ENCODE measurements at places on chromosomes 3 and 15.

GRCh38 chr15:59812250-59812870, 123.2 kb upstream of the BNIP2 start:
- no peak for DNase-seq

DNA sequence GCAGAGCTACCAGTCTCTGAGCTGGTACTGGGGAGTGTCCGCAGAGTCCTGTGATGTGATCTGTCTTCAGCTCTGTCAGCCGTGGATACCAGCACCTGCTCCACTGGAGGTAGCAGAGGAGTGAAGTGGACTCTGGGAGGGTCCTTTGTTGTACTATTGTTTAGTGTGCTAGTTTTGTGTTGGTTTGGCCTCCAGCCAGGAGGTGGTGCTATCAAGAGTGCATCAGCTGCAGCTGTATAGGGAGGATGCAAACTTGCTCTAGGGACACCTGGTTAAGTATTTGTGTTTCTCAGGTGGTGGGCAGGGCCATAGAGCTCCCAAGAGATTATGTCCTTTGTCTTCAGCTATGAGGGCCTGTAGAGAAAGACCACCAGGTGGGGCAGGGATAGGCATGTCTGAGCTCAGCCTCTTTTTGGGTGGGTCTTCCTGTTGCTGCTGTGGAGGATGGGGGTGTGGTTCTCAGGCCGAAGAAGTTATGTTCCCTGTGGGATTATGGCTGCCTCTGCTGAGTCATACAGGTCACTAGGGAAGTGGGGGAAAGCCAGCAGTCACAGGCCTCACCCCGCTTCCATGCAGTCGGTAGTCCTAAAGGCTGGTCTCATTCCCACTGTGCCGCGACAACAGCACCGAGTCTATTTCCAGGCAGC, 443.2 kb upstream of the TBL1XR1 start:
- DNase-seq: no peak

GRCh38 chr3:67783281-67784250, 129.2 kb upstream of the SUCLG2 start:
- no peak for DNase-seq

DNA sequence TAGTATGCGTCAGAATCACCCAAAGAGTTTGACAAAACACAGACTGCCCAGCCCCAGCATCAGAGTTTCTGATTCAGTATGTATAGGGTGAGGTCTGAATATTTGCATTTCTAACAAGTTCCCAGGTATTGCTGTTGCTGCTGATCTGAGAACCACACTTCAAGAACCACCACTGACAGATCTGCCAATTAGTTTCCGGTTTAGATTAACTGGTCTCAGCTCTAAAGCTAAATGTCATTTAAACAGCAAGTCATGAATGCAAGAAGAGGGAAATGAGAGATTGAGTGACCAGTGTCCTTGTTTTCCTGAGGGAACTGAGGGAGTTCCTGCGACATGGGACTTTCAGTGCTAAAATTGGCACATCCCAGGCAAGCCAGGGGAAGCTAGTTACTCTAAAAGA, 305.0 kb downstream of the ZNF385D start:
- no peak for DNase-seq

GRCh38 chr15:98804057-98804380, 155.7 kb downstream of the IGF1R start:
- no peak for DNase-seq

GRCh38 chr3:57787867-57788623, 31.9 kb downstream of the SLMAP start:
- peak; percentile 32 for DNase-seq

GRCh38 chr3:149442851-149443544, 31.5 kb upstream of the TM4SF4 start:
- no peak for DNase-seq

GRCh38 chr15:92492551-92493115, 99.0 kb downstream of the ST8SIA2 start:
- no peak for DNase-seq

DNA sequence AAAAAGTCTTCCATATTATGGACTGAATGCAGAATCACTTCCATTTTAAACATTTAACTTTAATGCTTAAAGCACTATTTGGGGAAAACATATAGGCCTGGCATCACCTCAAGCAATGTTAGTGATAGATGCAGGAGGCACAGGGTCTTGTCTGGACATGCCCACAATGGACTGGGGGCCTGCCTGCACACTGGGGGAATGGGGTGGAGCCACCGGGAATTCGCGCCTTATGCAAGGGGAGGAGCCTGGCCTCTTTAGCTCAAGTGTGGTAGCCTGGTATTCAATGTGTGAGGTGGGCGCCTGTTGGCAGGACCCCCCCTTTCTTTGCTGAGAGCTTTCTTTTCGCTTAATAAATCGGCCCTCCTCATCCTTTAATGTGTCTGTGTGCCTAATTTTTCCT, 29.9 kb downstream of the ACKR4 start:
- no peak for DNase-seq

GRCh38 chr15:38050529-38051448, 116.3 kb downstream of the TMCO5A start:
- peak; percentile 35 for DNase-seq

- DNase-seq: no peak
These were observed 181.8 kb downstream of the MCTP2 start for GRCh38 chr15:94412979-94413746.

GRCh38 chr15:89414571-89414970, 79.9 kb upstream of the POLG start:
- no peak for DNase-seq

GRCh38 chr15:32033186-32033890, 3.0 kb downstream of the CHRNA7 start:
- DNase-seq: no peak

GRCh38 chr3:50545781-50546180, 21.8 kb downstream of the C3orf18 start:
- DNase-seq: no peak

DNA sequence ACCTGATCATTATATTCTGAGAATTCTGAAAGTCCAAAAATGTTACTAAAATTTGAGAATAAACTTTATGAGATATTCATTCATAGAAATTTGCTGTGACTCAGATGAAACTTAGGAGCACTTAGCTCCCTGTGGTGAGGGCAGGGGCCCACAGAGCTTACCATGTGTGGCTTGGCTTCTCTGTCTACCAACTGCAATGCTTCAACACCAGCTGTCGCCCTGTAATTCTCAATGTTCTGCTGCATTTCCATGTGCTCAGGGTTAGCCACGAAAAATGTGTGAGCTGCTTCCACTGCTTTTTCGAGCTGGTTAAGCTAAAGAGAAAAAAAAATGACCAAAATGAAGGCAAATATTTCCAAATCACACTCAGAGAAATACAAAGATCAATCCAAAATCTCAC, 125.6 kb downstream of the P3H2 start:
- DNase-seq: no peak

- DNase-seq: no peak
These were observed 30.8 kb downstream of the MAP4 start for GRCh38 chr3:47985381-47985780.

DNA sequence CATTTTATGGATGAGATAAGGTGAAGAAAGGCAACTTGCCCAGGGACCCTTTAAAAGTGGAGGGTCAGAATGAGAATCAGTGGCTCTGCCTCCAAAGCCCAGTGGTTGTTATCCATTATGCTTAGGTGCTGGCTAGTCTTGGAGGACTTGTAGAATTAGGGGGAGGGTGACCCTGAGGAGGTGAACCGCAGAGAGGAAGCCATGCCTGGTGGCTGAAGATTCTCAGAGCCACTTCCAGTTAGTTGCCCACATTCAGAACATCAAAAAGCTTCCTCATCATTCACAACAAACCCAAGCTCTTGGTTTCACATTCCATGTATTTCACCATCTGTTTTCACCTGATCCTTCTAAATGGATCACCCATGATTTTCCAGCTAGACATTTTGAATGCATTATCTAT, 11.2 kb downstream of the EBLN2 start:
- no peak for DNase-seq

DNA sequence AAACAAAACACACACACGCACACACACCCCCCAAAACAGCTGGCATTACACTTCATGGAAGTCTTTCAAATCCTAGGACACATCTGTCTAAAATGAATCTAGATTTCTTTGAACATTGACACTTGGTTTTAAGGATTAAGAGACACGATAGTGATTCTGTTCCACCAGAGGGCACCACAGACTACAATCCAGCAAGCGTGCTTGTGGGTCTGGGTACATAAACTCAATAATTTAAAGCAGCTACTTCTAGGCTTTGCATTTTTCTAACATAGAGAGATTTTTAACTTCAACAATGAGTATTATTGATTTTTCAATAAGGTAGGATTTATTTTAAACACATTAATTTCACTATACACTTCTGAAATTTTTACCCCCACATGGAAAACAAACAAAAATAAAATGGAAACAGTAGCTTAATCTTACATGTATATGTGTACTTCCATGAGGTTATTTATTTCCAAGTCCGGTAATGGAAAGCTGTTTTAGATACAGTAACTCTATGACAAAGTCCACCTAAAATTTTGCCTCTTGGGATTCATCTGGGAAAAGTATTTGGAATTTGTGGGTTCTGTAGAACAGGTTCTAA, 564.0 kb upstream of the TGFBR2 start:
- peak; percentile 56 for DNase-seq

- DNase-seq: no peak
These were observed 357.2 kb downstream of the GABRG3 start for GRCh38 chr15:27328186-27328585.

DNA sequence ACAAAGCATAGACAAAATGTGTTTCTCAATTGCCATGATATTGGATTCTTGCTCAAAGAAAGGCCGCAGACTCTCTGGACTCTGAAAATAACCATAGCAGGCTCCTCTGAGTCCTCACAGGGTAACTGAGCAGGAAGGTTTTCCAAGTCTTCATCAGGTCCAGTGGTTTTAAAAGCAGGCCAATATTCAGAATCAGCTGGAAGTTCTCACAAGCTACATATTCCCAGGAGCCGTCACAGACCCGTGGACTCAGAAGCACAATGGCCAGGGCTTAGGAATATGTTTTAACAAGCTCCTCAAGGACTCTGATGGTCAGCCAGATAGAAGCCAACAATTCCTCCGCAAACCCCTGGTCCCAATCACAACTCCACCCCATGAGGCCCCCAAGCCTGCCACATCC, 256.1 kb upstream of the ADAMTS9 start:
- no peak for DNase-seq

DNA sequence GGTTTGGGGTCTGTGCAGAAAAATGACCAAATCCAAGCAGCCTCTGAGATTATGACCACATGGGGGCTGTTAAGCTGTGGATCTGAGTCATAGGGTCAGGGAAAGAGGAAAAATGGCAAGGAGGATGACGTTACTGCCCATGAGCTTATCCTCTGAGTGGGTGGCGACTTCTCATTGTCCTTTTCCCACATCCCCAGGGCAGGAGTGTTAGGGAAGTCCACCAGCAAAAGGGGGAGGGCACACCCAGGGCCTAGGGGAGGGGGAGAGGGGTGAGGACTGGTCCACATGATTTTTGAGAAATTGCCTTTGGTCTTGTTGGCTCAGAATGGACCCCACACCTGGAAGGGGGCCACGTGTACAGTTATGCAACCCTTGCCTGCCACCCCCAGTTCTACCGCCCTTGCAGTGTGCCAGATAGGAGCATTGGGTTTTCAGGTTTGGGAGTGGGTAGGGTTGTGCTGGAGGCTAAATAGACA, 2.6 kb downstream of the CD276 start:
- DNase-seq: no peak

- peak; percentile 2 for DNase-seq
These were observed 843 bp downstream of the GLCE start for GRCh38 chr15:69161079-69161877.

GRCh38 chr15:42087926-42088800, 6.2 kb downstream of the PLA2G4D start:
- no peak for DNase-seq

DNA sequence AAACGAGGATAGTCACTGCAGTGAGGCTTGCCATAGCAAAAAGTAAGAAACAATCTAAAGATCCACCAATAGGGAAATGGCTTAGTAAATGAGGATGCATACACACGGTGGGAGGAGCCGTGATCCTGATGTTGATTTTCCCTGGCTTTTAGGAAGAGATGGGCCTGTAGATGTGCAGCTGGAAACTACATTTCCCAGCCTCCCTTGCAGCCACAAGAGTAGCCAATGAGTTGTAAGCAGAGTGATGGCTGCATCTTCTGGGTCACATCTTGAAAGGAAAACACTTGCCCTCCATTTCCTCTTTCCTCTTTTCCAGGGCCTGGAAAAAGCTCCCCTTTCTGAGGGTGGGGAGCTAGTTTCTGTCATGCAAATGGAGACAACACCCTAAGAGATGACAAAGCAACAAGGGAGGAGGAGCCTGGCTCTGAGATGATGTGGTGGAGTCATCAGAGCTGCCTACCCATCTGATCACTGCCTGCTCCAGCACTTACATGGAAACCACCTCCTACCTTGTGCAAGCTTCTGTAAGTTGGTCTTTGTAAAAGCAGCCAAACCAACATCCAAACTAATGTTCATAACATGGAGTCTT, 139.1 kb downstream of the TLE3 start:
- DNase-seq: no peak

DNA sequence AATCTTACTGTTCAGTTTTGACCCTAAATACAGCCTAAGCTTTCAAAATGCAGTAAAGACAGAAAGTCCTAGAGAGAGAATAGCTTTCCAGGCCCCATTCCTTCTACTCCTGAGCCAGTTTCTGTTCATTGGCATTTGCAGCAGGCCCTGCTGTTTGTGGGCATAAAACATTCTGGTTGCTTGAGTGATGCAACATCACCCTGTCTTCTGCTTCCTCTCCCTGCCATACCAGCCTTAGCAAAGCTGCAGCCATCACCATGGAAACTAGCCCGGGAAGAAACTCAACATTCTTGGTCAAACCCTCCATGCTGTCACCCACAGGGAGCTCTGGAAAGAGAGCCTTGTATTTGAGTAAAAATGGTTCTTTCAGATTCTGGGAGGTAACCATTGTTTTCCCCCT, 325.7 kb downstream of the MAGI1 start:
- DNase-seq: no peak

DNA sequence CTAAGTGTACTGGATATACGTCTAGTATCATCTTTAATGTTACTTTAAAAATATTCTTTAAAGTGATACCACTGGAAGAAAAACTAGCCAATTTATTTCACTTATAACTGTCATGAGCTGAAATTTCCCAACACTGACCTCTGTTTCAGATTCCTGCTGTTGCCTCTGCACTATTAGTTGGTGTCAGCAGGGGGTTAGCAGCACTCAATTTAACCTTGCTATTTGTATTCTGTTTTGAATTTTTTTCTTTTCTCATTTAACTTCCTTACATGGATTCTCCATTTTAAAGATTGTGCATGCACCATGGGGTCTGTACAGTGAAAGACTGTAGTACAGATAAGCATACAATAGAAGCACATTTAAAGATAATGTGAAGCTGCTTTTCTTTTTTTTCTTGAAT, 169.2 kb downstream of the UBE2E2 start:
- DNase-seq: no peak

DNA sequence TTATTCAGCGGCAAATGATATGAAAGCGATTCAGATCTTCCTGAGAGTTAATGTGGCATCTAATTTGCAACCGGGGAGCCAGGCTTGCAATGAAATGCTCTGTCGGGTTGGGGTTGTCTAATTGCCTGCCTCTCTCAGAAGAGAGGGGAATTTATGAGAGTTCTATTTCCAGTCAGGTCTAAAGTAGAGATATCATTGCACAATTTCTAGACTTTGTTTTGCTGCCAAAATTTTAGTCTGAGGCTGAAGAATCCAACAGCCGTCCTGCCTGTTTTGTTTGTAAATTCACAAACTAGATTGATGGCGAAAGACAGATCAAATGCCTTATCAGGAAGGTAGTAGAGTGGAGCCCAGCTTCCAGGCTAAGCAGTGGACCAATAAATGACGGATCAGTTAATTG, 610 bp downstream of the LIPC start:
- no peak for DNase-seq

GRCh38 chr3:122235147-122235546, 51.7 kb downstream of the CASR start:
- DNase-seq: peak; percentile 5

GRCh38 chr3:138227650-138228049, 40.5 kb downstream of the ARMC8 start:
- DNase-seq: no peak
